Activated CD4-positive, alpha-beta T cell treated with anti-CD3 and anti-CD28 coated beads, Interleukin-2, Interleukin-4, amounts not matched to agents 100 ng/mL and 50 ng/mL, durations not matched to agents 16 hours and 8 hours (primary cell): ENCODE measurements at places on chromosomes 2 and 18.

DNA sequence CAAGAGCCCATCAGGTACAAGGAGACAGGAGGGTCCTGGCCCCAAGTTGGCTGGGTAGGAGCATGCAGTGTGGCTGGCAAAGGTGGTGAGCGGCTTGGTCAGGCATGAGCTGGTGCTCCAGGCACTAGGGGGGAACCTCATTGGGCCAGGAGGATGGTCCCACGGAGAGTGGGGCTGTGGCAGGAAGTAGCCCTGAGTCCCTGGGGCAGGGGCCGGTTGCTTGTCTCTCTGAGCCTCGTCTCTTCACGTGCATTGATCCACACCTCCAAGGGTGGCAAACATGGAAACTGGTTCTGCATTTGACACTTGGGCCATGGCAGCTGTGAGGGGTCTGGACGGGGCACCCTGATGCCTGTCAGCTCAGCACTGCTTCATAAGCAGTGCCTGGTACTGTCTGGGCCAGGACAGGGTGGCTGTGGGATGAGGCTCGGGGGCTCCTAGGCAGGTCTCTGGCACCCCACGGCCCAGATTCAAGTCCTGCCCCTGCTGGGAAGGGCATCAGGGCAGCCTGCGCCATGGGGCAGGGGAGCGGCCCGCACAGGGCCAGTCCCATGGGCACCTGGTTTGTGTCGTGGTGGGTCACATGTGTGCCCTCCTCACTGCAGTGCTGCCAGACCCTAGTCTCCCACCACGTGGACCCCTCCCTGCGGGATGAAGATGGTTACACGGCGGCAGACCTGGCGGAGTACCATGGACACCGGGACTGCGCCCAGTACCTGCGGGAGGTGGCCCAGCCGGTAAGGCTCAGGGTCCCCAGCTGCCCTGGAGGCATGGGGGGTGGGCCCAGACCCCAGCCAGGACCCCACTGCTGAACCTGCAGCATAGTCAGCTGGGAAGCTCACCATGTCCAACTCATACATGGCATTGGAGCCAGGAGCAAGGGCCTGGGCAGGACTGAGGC is 16.4 kb downstream of the ESPNL start:
- DNase-seq = no peak

GRCh38 chr2:43313642-43314017 is 87.2 kb upstream of the ZFP36L2 start:
- no peak for DNase-seq

DNA sequence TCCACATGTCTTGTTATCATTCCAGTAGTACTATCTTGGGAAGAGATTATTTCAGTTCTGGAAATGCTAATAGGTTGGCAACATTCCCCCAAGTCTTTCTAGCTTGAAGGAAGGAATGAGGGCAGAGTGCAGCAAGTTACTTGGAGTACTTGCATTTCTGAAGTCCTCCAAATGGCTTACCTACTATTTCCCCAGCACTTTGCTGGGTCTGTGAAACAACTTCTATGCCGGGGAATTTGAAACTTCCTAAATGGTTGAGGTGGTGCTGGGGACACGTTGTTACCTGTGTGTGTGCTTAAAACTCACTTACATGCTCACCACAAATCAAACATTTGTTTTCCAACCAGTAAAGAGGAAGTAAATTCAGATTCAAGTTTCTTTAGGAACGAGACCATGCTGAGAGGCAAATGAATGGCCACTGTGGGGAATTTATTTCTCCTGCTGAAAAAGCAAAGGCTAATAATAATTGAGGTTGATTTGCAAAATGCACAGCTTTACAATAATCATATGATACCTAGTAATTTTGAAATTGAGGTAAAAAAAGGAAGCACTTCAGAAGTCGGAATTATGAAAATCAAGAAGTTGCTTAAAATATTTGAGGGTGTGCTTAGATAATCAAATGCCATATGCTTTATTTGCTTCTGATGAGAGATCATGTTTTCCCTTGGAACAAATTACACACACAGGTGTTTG is 1167.7 kb upstream of the ZEB2 start:
- DNase-seq = no peak

GRCh38 chr2:230774348-230774951 is 61.8 kb downstream of the CAB39 start:
- DNase-seq = no peak

- DNase-seq = no peak
Measured at GRCh38 chr2:118130385-118130784, 42.1 kb downstream of the INSIG2 start.

GRCh38 chr2:187995556-187995955 is 296.1 kb upstream of the GULP1 start:
- DNase-seq = no peak

GRCh38 chr2:3575534-3576262 is 638 bp downstream of the RPS7 start:
- DNase-seq = no peak

DNA sequence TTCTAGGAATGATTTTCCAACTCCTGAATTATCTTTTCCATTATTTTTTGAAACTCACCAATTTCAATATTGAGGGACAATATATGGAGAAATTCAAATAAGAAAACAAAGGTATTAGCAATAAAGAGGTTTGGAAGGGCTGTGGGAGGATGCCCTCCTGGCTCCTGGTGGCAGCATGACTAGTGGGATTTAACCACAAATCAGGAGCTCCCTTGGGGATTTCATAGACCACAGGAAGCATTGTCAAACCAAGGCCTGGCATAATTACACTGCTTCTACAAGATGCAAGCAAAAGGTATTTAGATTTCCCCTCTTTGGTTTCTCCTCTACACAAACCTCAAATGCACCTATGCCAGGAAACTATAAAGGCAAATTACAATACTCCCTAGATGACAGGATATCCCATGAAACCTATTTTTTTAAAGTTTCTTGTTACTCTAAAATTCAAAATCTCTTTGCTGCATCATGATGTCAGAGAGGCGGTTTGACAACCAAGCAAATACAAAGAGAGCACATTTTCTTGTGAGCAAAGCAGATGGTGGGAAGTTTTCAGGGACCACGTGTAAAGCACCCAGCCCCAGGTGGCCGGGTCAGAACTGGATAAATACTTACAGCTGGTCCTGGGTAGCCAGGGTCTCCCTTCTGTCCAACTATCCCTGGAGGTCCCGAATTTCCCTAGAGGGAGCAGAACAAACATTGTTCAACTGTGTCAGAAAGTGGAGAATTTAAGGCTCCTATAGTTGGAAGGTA is 67.9 kb downstream of the COL6A3 start:
- DNase-seq = no peak

DNA sequence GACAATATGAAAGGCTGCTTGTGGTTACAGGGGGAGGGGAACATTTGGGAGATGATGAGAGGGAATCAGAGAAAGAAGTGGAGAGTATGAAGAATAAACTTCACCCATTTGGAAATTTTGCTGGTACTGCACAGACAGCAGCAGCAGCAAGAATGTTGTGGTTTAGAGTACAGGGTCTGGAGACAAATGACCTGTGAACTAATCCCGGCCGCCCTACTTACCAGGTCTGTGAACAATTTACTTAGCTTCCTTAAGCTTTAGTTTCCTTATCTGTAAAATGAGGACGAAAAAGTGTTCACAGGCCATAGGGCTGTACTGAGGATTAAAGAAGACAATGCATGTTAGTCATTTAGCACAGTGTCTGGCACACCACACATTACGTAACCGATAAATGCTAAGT is 685.4 kb upstream of the CELF4 start:
- no peak for DNase-seq

DNA sequence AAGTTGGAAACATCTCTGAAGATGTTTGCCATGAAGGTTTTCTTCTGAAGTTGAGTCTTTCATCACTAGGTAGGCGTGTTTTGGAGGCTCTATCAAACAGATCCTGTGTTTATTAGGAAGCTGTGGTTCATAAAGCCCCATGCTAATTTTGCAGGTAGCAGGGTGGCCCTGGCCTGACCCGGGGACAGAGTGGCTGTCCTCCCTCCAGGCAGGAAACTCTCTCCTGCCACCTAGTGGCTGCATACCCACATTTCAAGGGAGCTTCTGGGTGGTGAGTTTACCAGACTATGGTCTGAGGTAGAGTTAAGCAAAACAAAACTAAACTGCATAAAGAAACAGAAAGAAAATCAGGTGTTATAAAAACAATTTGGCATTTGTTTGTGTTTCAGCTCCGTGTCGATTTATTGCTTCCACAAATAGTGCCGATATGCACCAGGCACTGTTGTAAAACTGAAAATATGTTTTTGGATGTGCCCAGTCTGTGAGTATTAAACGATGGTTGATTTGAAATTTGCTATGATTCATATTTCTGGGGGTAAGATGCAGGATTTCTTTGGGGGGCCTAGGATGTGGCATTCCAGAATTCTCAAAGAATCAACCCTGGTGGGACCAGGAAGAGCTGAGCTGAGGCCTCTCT is 26.0 kb upstream of the IL37 start:
- peak; percentile 81 for DNase-seq

- DNase-seq = no peak
Measured at GRCh38 chr2:54360055-54360792, 95.9 kb upstream of the SPTBN1 start.

DNA sequence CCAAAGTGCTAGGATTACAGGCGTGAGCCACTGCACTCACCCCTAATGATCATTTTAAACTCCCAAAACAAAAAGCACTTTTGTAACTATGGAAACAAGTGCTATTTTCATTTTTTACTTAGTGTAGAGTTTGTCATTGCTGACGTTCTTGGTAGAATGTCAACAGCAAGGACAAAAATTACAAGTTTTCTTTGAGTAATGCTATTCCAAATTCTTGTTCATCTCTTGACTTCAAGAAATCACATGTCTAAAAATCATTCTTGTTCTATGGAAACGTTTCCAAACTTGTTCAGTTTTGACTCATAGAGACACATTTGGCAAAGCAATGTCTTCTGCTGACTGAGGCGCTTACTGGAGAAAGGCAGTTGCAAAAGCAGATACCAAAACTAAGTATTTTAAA is 82.6 kb downstream of the MBP start:
- DNase-seq = peak; percentile 53

DNA sequence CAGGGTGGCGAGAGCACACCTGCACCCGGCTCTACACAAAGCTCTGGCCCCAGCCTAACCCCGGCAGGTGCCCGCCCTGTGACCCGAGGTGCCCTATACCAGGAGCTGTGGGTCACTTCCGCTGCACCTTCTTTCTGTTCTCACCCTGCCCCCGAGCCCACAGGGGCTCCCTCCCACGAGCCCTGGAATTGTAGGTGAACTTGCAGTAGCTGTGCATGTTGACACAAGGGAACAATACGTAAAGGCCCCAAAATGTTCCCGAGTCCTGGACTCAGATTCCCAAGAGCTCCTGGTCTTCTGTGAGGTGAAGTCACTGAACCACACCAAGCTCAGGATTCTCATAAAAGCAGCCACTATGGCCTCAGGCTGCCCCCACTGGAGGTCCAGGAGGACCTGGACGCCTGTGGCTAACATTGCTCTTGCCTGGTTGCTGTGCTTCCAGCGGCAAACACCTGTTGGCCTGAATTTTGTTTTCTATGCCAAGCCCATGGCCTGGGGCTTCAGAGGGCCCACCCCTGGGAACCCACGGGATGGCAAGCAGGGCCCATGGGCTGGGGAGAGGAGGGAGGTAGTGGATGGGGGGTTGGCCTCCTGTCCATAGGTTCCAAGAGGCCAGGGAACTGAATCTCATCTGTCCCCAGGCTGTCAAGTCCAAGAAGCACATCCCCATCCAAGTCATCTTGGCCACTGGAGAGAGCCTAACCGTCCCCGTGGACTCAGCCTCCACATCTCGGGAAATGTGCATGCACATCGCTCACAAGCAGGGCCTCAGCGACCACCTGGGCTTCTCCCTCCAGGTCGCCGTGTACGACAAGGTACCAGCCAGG is 23.2 kb upstream of the GPR17 start:
- no peak for DNase-seq

GRCh38 chr2:60376252-60376651 is 177.2 kb downstream of the BCL11A start:
- no peak for DNase-seq

DNA sequence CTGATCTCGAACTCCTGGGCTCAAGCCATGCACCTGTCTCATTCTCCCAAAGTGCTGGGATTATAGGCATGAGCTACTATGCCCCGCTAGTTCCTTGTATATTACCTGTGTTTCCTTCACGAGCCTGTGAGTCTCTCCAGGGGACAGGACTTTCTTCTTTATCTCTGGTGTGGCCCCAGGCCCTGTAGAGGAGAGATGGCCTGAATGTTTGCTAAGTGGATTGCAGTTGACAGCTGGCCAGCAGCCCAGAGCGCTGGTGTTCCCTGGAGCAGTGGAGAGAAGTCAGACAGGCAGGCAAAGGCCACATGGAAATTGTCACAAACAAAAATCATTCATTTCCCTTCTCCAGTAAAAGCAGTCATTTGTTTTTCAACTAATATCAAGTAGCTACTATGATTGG is 17.9 kb downstream of the LPIN1 start:
- DNase-seq = no peak

DNA sequence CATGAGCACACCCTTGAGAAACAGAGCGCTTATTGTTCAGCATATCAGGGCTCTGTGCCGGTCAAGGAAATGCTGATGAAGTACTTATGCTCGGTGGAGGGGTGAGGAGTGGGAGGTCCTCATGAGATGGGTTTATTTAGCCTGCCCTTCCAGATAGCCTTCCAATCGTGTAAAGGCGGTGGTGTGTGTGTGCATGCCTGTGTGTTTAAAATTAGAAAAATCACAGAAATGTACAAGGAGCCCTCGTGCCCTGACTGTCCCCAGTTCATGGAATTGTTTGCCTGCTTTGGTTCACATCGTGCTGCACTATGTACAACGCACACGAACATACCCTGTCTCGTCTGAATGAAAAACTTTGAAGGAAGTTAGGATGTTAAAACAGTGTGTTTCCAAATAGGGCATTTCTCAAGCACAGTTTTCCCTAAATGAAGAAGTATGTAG is 158.6 kb downstream of the AQP4 start:
- no peak for DNase-seq

GRCh38 chr2:152559008-152559407 is 158.3 kb downstream of the PRPF40A start:
- DNase-seq = no peak

- peak; percentile 15 for DNase-seq
Measured at GRCh38 chr2:218806346-218806978, 24.5 kb downstream of the CYP27A1 start.

- peak; percentile 7 for DNase-seq
Measured at GRCh38 chr2:41698678-41699422, 349.0 kb upstream of the PKDCC start.

DNA sequence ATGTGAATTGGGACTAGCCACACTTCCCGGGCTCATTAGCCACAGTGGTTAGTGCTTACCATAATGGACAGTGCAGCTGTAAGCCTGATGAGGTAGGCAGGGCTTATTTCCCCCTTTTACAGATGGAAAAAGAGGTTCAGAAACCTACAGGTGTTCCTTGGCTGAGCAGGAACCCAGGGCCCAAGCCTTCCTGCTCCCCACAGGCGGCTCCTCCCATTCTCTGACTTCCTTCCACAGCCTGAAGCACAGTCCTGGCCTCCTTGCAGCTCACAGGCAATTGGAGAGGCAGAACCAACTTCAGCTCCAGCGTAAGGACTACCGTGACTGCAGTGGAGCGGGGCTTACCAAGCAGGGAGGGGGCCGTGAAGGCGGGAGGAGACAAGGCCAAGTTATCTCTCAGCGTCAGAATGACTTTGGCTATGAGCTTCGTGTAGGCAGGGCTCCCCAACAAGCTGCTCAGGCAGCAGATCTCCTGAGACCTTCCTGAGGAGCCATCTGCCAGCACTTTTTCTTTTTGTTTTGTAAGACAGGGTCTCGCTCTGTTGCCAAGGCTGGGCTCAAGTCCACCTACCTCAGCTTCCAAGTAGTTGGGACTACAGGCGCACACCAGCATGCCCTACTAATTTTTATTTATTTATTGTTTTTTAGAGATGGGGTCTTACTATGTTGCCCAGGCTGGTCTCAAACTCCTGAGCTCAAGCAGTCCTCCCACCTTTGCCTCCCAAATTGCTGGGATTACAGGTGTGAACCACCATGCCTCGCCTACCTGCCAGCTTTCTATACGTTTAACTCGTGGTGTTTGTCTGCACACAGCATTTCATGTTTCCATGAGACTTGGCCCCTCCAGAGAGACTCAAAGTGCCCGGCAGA is 34.2 kb upstream of the NT5DC4 start:
- no peak for DNase-seq
